Stimulated activated CD8-positive, alpha-beta memory T cell treated with anti-CD3 and anti-CD28 coated beads, Interleukin-2, amount 100 ng/mL, for 1 hour (primary cell): ENCODE measurements at places on chromosomes 3 and 15.

DNA sequence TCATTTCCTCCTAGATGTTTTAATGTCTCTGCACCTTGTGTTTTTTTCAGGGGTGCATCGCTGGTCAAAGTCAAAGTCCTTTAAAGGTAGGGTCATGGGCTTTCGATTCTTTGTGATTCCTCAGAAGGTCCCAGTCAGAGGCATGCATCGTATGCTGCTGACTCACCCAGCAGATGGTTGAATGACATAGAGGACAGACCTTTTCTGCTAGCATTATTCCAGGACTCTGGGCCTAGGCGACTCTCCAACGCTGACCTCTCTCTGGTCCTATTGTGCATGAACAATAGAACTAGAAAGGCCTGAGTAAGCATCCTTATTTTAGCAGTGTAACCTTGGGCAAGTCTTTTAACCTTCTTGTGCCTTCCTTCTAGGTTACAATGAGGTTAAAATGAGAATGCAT is 75.9 kb downstream of the DGKG start:
- DNase-seq: no peak

DNA sequence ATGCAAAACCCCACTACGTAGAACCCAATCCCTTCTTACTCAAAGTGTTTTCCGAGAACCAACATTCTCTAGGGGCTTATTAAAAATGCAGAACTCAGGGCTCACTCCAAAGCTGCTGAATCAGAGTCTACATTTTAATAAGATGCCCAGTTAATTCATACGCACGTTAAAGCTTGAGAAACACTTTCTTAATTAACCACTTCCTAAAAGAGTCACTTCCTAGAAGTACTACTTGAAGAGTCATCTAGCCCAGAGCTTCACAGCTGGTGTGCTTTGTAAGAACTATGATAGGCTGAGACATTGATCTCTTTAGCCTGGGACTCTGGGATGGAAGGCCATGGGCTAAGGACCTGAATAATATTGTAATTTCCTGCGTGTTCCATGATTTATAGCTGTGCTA is 9.0 kb downstream of the COL6A5 start:
- no peak for DNase-seq

- no peak for DNase-seq
These were observed 53.1 kb downstream of the PAK2 start for GRCh38 chr3:196792771-196793170.

DNA sequence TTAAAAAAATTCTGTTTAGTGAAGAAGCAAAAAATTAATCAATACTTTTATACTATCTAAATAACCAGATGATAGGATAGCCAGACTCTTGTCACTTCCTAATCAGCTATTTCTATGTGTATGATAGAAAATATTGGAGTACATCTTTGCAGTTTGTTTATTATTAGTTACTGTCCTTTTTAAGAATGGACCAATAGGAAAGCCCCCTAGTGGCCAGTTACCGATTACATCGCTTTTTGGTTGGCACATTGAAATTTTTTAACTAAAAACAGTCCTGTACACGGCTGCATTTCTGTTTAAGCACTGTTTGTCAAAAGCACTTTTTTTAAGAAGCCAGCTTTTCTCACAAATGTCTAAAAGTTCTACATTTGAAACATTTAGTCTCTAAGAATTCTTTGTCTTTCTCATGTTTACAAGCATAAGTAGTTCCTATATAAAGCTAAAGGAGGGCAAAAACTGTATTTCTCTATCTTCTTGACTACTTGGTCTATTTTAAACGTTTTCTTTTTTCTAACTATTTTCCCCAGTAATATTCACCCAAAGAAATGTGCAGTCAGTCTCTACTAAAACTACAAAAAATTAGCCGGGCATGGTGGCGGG is 253.2 kb upstream of the LRTM1 start:
- DNase-seq: no peak

DNA sequence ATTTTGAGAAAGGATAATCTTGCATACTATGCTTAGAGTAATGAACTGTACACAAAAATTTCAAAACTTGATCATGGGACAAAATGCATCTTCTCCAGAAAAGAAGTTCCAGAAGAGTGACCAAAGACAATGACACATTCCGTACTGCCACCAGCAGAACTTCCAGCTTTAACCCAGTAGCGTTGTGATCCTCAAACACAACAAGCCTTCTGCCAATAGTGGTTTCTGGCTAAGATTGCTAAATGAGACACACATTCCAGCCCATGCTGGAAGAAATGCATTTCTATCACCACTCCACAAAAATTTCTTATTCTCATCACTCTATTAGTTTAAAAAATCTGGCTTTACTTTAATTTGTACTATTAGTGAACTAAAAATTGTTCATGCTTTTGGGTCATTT is 334.9 kb downstream of the TBC1D5 start:
- DNase-seq: no peak
